Hepatocyte (in vitro differentiated cells): ENCODE measurements at places on chromosomes 12 and 14. TPM values are rescaled to one million over a fixed set of nuclear protein-coding genes. Genes with fewer than 3 reads are reported as not detected.

Gene ISCA2
- total RNA-seq = 17.4 and 21.5 TPM in 2 replicates

Gene ADIPOR2
- total RNA-seq = 47.3 and 50.7 TPM in 2 replicates

Gene NEUROD4
- not detected in 2 replicates for total RNA-seq

Gene CLEC4A
- not detected in 2 replicates for total RNA-seq

Gene APEX1
- total RNA-seq = 56.5 and 84.2 TPM in 2 replicates

Gene PLCZ1
- total RNA-seq = not detected in 2 replicates

Gene FGF6
- not detected in 2 replicates for total RNA-seq

Gene SMCO2
- not detected in 2 replicates for total RNA-seq

Gene TRHDE
- total RNA-seq = 4.4 and 5.0 TPM in 2 replicates

Gene GPR65
- 0.04 and 0.10 TPM in 2 replicates for total RNA-seq

Gene PROX2
- total RNA-seq = not detected in 2 replicates

Gene DNM1L
- 60.1 and 70.8 TPM in 2 replicates for total RNA-seq

Gene CDH24
- total RNA-seq = 6.7 and 6.9 TPM in 2 replicates

DNA sequence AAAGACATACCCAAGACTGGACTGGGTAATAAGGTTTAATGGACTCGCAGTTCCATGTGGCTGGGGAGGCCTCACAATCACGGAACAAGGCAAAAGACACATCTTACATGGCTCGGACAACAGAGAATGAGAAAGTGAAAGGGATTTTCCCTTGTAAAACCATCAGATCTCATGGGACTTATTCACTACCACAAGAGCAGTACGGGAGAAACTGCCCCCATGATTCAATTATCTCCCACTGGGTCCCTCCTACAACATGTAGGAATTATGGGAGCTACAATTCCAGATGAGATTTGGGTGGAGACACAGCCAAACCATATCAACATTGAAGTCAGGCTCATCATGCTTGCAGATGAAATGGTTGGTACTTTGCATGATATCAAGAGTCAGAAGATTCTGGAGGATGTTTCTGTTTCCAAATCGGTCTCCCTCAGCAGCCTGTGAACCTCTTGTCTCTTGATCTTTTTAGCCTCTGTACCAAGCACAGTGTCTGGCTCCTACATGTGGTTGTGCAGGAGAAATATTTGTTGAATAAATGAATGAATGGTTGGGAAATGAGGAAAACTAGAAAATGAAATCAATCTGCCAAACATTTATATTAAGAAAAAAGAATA is 98.6 kb downstream of the VRK1 start:
- no peak for DNase-seq

DNA sequence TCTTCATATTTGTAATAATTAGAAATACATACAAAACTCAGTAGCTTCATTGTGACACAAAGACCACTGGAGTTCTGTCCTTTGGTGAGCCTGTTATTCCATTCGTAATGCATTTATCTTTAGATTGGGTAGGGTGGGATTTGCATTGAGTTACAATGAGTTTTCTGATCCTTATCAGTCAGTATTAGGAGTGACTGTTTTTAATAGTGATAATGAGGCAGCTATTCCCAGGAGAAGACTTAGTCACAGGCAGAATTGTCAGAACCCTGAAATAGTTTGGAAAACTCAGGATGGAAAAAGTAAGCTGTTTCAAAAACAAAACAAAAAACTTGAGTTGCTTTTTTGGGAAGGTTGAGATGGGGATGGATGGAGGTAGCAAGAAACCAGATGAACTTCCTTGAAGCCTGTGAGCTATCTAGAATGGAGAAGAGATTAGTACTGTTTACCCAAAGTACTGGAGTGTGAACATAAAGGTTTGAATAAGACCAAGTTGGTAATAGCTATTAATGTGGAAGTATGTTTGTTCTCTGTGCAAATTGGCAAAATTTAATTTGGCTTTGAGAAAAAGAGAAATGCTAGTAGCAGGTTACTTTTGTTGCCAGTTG is 38.6 kb downstream of the FBXO34 start:
- no peak for DNase-seq

GRCh38 chr12:81162391-81163136 is 84.7 kb downstream of the ACSS3 start:
- no peak for DNase-seq

GRCh38 chr12:2794191-2794735 is 507 bp upstream of the FKBP4 start:
- DNase-seq = peak; percentile 31

DNA sequence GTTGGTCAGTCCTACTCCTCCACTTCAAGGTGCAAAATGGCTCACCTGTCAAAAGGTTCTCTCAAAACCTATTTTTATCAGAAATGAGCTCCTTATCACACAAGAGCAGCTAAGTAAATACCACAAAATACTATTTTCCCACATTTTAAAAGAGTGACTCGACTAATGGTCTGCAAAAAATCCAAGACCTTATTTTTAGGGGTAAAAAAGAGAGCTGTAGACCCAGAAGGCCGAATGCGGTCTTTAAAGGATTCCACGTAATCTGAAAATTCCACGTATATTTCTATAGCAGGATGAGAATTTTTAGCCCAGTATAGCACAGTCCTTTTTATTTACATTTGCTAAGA is 3.8 kb downstream of the C14orf93 start:
- no peak for DNase-seq

GRCh38 chr12:112347581-112347982 is 34.6 kb downstream of the HECTD4 start:
- DNase-seq = peak; percentile 6

GRCh38 chr14:23351681-23352505 is 794 bp downstream of the SLC22A17 start:
- DNase-seq = peak; percentile 42

GRCh38 chr14:98456231-98456630 is 815.8 kb downstream of the BCL11B start:
- no peak for DNase-seq

- no peak for DNase-seq
Measured at GRCh38 chr14:53019406-53019805, 68.6 kb upstream of the FERMT2 start.

GRCh38 chr12:108689314-108690190 is 41.8 kb downstream of the CORO1C start:
- peak; percentile 27 for DNase-seq

GRCh38 chr14:95330591-95331370 is 11.1 kb upstream of the CLMN start:
- no peak for DNase-seq

GRCh38 chr12:90090929-90091651 is 382.5 kb upstream of the ATP2B1 start:
- DNase-seq = peak; percentile 78

- no peak for DNase-seq
Measured at GRCh38 chr12:20438299-20438779, 70.0 kb downstream of the PDE3A start.

DNA sequence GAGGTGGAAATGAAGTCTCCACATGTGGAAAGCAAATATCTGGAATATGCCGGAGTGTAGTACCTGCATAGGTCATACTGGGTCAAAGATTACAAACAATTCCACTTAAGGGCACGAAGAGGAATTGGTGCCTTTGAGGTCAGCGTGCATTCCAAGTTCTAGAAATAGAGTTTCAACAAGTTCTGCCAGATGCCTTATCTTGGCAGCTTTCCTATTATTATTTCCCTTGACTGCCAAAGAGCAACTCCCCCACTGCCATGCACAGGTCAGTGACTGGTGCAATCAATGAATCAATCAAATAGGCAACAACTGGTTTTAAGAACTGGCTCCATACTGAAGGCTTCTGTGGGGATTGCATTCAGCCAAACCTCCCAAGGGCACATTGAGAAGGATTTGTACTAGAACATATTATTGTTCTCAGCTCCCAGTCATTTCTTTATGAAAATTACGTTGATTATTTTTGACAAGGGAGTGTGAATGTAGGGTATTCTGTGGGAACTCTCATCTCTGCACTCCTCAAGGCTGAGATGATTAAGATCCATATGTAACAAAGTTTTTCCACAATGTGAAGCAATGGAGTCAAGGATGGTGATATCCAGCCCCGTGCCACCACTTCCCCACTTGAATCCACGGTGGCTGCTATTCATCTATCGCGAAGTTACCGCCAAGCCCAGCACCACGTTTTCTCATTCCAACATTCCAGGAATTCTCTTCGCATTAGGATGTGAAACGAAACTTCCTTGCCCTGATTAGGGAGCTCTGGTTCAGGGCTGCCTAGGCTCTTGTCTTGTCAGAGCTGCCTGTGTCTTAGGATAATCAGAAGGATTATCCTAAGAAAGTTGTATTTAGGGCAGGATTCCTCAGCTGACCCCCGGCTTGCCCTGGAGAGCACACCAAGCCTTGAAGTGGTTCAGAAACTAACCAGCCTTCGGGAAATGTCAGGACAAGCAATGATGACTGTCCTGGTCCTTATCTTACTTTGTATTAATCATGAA is 115.1 kb upstream of the PCED1B start:
- DNase-seq = peak; percentile 21

- no peak for DNase-seq
Measured at GRCh38 chr14:74577247-74577947, 34.6 kb downstream of the LTBP2 start.

DNA sequence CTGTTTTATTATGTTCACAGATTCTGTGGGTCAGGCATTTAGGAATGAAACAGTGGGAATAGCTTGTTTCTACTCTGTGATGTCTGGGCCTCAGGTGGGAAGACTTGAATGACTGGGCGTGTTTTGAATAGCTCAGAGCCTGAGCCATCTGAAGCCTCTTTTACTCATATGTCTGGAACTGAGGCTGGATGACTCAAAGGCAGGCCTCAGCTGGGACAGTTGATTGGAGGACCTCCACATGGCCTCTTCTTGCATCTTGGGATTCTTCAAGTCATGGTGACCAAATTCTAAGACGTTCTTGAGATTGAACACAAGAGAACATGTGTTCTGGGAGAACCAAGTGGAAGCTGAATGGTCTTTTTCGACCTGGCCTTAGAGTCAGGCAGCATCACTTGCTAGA is 45.8 kb upstream of the TBX3 start:
- no peak for DNase-seq

- DNase-seq = no peak
Measured at GRCh38 chr14:66638689-66639088, 130.7 kb downstream of the GPHN start.

DNA sequence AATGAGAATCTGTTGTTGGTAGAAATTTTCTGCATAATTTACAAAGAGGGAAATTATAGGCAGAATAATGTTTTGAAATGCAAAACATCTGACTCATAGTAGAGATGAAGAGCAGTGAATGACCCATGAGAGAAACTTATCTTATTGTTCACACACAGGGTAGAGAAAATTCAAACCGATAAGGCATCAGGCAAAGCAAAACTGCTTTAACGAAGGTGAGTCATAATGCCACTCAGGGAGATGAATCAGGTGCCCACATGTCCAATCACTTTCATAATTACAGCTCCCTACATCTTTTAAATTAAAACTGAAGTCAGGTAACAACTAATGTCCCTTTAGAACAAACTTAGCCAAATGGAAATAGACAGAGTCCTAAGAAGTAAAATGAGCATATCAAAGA is 265.6 kb upstream of the GARIN6 start:
- no peak for DNase-seq

DNA sequence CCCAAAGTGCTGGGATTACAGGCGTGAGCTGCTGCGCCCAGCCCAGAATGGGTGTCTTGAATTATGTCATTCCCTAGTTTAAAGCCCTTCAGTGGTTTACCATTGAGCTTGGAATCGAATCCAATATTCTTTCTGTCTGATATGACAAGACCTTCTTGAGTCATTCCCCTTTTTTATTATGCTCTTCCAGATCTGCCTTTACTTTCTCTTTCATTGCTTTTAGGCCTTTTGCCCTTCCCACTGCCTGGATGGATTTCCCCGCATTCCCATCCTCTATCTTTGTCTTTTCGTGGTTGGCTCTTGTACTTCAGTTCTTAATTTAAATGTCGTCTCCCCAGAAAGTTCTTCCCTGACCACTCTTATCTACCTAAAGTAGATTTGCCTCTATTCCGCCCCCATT is 1.6 kb downstream of the TRAFD1 start:
- no peak for DNase-seq

- DNase-seq = no peak
Measured at GRCh38 chr12:46438719-46439319, 66.2 kb upstream of the SLC38A2 start.

- no peak for DNase-seq
Measured at GRCh38 chr12:81005606-81006005, 67.9 kb upstream of the LIN7A start.

DNA sequence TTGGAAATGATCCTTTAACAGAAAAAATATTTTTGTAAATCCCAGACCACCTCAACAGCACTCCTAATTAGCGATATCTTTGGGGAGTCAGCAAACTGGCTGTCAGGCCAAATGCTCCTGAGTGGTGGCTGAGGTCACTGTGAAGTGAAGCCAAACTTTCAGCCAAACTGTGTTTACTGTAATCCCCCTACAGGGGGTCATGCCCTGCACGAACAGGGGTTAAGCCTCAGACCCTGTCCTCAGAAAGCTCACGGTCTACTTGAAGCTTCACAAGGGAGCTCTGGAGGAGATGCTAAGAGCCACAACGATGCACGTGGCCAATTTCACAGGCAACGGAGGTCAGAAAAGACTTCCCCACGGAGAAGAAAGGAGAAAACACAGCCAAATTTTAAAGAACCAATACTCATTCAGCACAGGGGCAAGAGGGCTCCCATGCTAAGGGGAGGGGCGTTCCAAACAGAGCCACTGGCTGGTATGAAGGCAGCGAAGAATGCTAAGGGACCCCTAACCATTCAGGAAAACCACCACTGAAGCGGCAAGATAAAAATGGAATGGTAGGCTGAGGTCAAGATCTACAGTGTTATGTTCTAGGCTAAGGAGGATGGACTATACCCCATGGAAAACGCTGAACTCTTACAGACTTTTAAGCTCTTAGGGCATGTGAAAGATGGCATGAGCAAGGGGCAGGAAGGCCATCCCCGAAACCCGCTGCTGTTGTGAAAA is 105.4 kb downstream of the ITPR2 start:
- DNase-seq = no peak

GRCh38 chr12:50215033-50215432 is 47.9 kb upstream of the CERS5 start:
- no peak for DNase-seq

- DNase-seq = no peak
Measured at GRCh38 chr12:82097877-82098276, 260.3 kb downstream of the CCDC59 start.

DNA sequence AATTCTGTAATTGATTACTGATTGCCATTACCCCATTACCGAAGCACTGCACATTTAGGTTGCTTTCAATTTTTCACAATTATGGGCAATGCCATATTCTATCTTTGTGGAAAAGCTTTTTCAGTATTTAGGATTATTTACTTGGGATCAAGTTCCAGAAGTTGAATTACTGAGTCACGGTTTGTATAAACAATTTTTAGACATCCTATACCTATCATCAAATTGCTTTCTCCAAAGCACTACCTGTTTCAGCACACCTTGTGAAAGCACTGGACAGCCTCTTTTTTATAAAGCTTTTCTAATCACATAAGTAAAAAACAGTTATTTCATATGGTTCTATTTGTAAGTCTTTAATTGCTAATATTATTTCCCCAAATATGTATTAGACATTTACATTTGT is 221.5 kb upstream of the CAND1 start:
- no peak for DNase-seq
